ENCODE measurements at places on chromosomes 6 and 20. TPM values are rescaled to one million over a fixed set of nuclear protein-coding genes. Genes with fewer than 3 reads are reported as not detected.

- no peaks in the 10 kb centered on the region for H3K36me3 ChIP-seq
- H3K4me3 ChIP-seq = no peak overlapping the region
- no peak overlapping the region for H3K27ac ChIP-seq
- no peaks in the 10 kb centered on the region for H3K4me1 ChIP-seq
These were observed 134.4 kb upstream of the BTBD3 start for GRCh38 chr20:11783102-11783850.

- H3K27me3 ChIP-seq = peaks cover 2% of the 10 kb centered on the region
- H3K36me3 ChIP-seq = no peaks in the 10 kb centered on the region
- no peak overlapping the region for H3K4me3 ChIP-seq
- no peak for DNase-seq
These were observed 336.2 kb downstream of the FOXA2 start for GRCh38 chr20:22248051-22248667.

DNA sequence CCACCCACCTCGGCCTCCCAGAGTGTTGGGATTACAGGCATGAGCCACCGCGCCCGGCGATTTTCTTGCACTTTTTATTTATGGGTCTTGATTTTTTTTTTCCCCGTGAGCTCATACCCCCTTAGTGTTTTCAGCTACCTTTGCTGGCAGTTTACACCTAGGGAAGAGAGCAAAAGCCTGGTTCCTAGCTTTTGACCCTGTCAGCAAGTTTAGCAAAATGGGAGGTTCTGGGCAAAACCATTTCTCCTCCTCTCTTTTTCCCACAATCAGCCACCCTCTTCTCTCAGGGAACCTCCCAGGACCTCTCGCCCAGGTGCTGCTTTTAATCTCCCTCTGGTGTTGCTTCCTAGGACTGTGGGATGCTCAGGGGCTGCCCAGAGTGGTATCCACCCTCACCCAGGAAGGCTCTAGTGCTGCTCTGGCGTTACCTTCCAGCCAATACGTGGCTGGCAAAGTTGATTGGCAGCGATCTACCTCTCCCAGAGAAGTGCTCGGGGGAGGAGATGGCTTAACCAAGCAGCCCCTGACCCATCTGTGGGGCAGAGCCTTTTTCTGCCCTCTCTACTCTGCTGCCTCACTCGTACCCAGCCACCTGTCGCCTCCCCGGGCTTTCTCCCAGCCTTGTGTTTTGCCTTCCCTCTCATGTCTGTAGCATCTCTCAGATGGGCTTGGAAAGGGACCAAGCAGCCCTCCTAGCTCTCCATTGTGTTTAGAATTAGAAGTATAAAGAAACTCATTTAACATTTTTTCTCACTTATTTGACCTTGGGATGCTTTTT lies 37.4 kb downstream of the KAT14 start:
- peaks cover 30% of the 10 kb centered on the region for H3K4me1 ChIP-seq
- H3K36me3 ChIP-seq = peaks cover 53% of the 10 kb centered on the region
- DNase-seq = no peak
- no peak overlapping the region for H3K4me3 ChIP-seq

- no peaks in the 10 kb centered on the region for H3K36me3 ChIP-seq
- no peak overlapping the region for H3K27ac ChIP-seq
- no peaks in the 10 kb centered on the region for H3K27me3 ChIP-seq
- no peak overlapping the region for H3K4me3 ChIP-seq
These were observed 156.5 kb upstream of the PRDM1 start for GRCh38 chr6:105929626-105930025.

OR2H2 gene
- polyA plus RNA-seq = not detected

- DNase-seq = no peak
- H3K27me3 ChIP-seq = no peaks in the 10 kb centered on the region
- no peaks in the 10 kb centered on the region for H3K36me3 ChIP-seq
- H3K4me1 ChIP-seq = no peaks in the 10 kb centered on the region
These were observed 70.7 kb downstream of the AHI1 start for GRCh38 chr6:135426833-135427232.

GRCh38 chr6:39428152-39428551 lies 105.7 kb upstream of the KCNK16 start:
- H3K4me1 ChIP-seq = no peaks in the 10 kb centered on the region
- peaks cover 9% of the 10 kb centered on the region for H3K27me3 ChIP-seq
- DNase-seq = no peak

SRXN1 gene
- polyA plus RNA-seq = 44.6 TPM

GRCh38 chr6:119348748-119349360 lies 707 bp downstream of the MAN1A1 start:
- peak overlapping the region; percentile 47 for H3K27ac ChIP-seq
- peaks cover 18% of the 10 kb centered on the region for H3K27me3 ChIP-seq
- H3K4me1 ChIP-seq = peaks cover 75% of the 10 kb centered on the region
- H3K36me3 ChIP-seq = no peaks in the 10 kb centered on the region
- H3K4me3 ChIP-seq = peak overlapping the region; percentile 98

FOXA2 gene
- polyA plus RNA-seq = not detected

DNA sequence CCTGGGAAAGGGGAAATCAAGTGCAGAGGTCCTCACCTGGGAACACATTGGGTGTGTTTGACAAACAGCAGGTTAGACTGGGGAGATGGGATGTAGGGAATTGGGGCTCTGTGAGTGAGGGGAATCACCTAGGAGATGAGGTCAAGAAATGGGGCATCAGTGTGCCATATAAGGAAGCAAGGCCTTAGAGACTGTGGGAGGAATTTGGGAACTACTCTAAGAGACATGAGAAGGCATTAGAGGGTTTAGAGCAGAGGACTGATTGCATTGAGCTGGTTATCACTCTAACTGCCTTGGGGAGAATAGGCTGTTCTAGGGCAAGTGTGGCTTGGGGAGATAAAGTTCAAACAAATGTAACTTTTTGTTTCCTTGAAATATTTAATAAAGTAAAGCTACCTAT lies 189.9 kb downstream of the EYA4 start:
- DNase-seq = no peak
- H3K36me3 ChIP-seq = no peaks in the 10 kb centered on the region
- no peaks in the 10 kb centered on the region for H3K4me1 ChIP-seq
- no peak overlapping the region for H3K27ac ChIP-seq

GRCh38 chr6:45637611-45638257 lies 260.0 kb upstream of the SUPT3H start:
- H3K27me3 ChIP-seq = peaks cover 2% of the 10 kb centered on the region
- no peaks in the 10 kb centered on the region for H3K36me3 ChIP-seq
- no peak overlapping the region for H3K4me3 ChIP-seq
- H3K27ac ChIP-seq = no peak overlapping the region
- peaks cover 6% of the 10 kb centered on the region for H3K4me1 ChIP-seq

FERMT1 gene
- polyA plus RNA-seq = not detected

DNA sequence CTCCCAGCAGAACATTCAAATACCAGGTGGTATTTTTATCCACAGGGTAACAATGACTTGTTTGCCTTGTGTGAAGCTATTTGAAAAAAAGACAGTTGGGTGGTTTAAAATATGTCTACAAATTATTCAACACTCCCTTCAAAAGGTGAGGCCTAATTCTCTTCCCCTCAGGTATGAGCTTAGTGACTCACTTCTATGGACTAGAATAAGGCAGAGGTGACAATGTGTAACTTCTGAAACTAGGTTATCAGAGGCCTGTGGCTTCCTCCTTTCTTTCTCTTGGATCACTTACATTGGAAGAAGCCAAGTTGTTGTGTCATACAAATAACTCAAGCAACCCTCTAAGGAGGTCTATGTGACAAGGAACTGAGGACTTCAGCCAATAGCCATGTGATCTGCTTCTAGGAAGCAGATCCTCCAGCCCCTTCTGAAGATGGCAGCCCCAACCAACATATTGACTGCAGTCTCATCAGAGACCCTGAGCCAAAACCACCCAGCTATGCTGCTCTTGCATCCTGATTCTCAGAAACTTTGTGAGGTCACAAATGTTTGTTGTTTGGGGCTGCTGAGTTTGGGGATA lies 102.6 kb downstream of the SNAP25 start:
- no peak overlapping the region for H3K27ac ChIP-seq
- no peak for DNase-seq
- no peaks in the 10 kb centered on the region for H3K36me3 ChIP-seq
- H3K4me1 ChIP-seq = peaks cover 13% of the 10 kb centered on the region
- H3K4me3 ChIP-seq = no peak overlapping the region

DNA sequence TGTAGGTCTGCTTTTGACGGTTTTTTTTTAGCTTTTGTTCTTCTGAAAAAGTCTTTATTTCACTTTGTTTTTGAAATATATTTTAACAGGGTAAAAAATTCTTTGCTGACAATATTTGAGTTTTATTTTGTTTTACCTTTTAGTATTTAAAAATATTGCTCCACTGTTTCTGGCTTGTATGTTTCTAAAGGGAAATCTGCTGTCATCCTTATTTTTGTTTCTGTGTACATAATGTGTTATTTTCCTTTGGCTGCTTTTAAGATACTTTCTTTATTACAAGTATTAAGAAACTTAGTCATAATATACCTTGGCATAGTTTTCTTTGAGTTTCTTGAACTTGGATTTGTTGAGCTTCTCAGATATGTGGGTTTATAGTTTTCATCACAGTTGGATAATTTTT lies 88.6 kb upstream of the SPACA1 start:
- no peaks in the 10 kb centered on the region for H3K36me3 ChIP-seq
- H3K4me1 ChIP-seq = no peaks in the 10 kb centered on the region
- no peak for DNase-seq
- no peak overlapping the region for H3K27ac ChIP-seq
- H3K4me3 ChIP-seq = no peak overlapping the region

DNA sequence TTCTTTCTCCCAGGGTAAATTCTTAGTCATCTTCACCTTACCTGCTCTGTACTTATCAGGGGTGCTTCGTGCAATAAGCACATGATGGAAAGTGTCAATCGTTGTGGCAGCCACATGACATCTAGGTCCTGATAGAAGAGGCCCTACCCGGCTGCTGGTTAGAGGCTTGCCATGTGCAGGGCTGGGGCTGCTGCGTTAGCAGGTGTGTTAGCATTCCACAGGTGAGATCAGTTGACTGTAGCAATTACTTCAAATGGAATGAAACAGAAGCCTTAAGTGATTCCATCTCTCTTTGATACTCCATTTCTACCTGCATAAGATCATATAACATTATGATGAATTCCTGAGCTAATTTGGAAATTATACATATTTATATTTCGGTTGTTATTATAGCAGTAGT lies 127.0 kb downstream of the UST start:
- no peak for DNase-seq
- H3K27ac ChIP-seq = no peak overlapping the region
- peaks cover 3% of the 10 kb centered on the region for H3K27me3 ChIP-seq
- no peaks in the 10 kb centered on the region for H3K36me3 ChIP-seq
- H3K4me3 ChIP-seq = no peak overlapping the region

MCUR1 gene
- polyA plus RNA-seq = 13.2 TPM

TPX2 gene
- 3.0 TPM for polyA plus RNA-seq

DNA sequence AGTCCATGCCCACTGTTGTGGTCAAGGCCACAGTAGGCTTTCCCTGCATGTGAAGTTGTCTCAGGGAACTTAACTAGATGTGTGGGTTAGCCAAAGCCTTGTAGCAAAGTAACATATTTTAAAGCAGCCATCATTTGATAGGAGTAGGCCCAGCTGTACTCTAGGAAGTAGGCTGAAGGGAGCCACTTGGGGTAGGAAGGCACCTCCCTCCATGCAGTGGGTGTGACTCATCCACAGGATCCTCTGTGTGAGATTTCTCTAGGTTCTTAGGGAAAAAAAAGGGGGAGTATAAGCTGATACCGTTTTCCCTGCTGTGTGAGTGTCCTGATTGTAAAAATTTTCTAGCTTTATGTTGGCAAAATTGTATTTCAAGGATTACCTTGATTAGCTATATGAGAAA lies 44.7 kb downstream of the VAPB start:
- DNase-seq = no peak
- H3K27ac ChIP-seq = peak overlapping the region; percentile 36
- H3K36me3 ChIP-seq = peaks cover 1% of the 10 kb centered on the region
- H3K27me3 ChIP-seq = no peaks in the 10 kb centered on the region
- peaks cover 48% of the 10 kb centered on the region for H3K4me1 ChIP-seq

DNA sequence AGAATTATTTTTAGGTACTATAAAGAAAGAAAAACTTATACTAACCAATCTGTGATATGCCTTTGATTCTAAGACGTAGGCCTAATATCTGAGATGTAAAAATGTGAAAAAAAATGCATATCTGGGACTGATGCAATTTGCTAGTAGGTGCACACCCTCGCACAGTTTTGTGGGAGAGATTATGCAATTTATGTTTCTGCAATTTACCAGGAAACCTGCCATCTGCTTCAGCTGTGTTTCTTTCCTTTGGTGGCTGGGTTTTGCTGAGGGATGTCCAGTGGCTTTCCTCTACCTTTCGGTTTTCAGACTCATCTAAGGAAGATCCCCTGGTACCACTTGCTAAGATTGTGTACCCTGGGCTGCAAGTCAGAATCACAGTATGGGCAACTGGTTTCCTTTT lies 186.9 kb downstream of the ZFP64 start:
- H3K4me1 ChIP-seq = peaks cover 2% of the 10 kb centered on the region
- no peaks in the 10 kb centered on the region for H3K36me3 ChIP-seq
- H3K27me3 ChIP-seq = peaks cover 2% of the 10 kb centered on the region
- DNase-seq = no peak
- no peak overlapping the region for H3K4me3 ChIP-seq

DNA sequence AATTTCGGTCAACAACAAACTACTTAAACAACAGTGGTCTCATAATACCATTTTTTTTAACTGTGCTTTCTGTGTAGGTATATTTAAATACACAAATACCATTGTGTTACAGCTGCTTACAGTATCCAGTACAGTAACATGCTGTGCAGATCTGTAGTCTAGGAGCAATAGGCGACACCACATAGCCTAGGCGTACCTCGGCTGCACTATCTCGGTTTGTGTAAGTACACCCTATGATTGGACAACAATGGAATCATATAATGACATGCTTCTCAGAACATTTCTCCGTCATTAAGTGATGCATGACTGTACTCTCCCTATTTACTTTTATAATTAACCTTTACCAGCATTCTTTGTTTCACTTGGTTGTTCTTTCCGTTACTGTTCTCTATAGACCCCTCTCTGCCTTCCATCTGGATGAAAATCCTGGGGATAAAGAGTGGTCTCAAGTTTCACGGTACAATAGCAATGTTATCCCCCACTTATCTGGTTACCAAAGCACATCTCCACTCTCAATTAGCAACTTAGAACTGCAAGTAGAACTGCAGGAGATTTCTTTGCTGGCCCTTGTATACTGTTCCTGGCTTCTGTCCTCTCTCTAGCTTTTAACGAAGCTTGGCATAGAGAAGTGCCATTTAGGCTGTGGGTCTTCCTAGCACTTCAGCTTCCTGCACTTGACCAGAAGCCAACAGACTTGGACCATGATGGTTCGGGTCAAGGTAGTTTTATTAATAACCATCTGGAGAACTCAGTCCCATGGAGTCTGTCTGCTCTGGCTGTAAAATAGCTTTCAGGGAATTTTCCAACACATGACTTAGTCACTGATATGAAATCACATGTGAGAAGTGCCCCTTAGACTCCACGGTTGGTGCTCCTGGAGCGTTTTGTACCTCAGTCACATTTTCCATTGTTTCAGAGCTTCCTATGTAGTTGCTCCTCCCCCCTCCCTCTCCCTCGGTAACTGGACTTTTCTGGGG lies 80.4 kb upstream of the POPDC3 start:
- H3K27ac ChIP-seq = no peak overlapping the region
- DNase-seq = no peak
- peaks cover 3% of the 10 kb centered on the region for H3K27me3 ChIP-seq

DNA sequence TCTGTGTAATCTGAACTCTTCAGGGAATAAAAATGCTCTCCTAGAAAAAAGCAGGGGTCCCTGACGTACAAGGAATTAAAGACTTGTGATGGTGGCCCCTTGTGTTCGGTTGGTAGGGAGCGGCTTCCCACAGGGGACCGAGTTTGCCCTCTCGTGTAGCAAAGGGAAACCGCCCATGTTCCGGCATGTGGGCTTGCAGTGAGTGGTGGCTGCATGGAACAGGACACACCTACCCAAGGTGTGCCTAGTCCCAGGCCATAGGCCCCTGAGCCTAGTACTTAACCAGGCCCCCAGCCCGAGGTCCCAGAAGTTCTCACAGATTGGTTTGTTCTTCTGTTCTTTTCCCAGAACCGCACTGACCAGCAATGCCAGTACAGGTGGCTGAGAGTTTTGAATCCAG lies 15.5 kb downstream of the MYBL2 start:
- H3K36me3 ChIP-seq = no peaks in the 10 kb centered on the region
- no peaks in the 10 kb centered on the region for H3K27me3 ChIP-seq
- H3K4me1 ChIP-seq = no peaks in the 10 kb centered on the region

NKX2-4 gene
- polyA plus RNA-seq = not detected

Measured in immature natural killer cell (primary cell).